ENCODE measurements at places on chromosomes 3 and 15.

DNA sequence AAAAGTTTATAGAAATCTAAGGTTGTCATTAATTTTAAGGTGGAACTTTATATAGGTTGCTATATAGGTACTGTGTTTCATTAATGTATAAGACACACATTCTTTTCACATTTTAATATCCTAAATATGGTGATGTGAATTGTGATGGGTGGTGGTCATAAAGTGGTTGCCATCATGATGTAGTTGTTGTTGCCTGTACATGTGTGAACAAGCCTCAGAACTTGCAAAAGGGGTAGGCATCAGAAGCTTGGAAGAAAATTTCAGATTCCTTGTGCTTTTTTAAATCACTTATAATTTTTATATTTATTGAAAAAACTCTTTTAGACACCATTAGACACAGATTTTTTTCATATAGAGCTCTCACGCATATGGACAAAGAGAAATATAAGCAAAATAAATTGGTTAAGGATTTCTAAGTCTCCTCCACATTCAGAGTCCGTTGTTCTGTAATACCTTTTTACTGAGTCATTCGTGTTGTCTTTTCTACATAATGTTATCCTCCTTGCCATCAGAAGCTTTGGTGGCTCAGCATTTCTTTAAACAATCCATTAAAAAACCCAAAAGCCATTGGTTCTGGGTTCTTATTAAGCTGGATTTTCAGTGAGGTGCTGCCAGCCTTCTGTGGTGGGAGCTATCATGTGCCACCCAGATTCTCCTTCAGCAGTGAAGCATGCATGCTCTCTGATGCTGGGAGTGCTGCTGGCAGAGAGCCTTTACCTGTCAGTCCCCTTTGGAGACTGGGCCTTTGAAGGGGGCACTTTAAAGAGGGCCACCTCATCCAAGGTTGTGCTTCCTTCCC, 140.4 kb upstream of the GALNT15 start:
- DNase-seq: no peak

DNA sequence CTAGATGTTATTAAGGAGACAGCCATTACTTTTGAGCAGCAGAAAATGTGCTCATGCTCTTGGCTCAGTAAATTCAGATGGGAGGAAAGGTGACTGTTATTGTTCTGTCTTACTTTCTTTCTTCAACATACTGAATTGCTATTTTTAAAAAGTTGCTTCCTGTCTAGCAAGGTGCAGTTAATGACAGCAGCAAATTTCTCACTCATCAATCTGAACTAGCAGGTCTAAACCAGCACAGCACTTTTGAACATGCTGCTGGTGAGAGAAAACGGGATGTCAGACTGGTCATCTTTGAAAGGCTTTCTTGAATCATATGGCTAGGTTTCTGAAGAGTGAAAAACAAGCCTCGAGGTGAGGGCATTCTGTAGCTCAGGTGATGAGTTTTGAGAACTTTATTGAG, 384.7 kb downstream of the MFSD1 start:
- DNase-seq: no peak

DNA sequence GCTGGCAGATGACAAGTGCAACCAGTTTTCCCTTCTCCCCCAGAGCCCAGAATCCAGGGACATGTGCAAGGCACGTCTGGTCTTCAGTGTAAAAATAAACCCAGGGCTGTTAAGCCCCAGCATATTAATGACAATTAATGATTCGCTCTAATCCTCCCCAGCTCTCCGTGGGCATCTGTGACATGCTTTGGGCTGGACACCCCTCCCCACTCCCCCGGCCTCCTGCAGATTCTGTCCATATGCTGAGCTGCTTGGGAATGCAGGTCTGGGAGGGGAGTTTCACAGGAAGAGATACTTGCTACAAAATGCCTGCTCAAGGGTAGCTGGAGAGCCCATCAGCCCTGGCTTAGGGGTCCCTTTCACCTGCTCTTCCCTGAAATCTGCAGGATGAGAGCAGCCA, 43.0 kb upstream of the NTRK3 start:
- no peak for DNase-seq

- DNase-seq: no peak
Observed at GRCh38 chr3:134751831-134752230, 43.2 kb upstream of the EPHB1 start.

GRCh38 chr15:98715890-98716443, 67.6 kb downstream of the IGF1R start:
- no peak for DNase-seq

DNA sequence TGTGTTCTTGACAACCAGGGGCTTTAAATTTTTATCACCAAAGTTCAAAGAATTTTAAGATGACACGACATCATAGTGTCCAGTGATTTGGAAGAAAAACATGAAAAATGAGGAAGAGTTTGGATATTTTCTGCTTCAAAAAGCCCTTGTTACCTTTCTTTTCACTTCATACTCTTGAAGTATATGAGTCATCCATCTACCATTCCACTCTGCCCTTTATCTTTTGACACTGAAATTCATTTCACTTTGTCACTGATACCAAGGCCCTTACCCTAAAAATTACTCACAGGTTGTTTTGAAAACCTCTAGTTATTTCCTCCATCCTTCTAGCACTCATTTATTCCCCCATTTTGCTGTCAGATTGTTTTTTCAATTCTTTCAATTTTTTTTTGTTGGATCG, 42.7 kb downstream of the OR5H15 start:
- DNase-seq: no peak

DNA sequence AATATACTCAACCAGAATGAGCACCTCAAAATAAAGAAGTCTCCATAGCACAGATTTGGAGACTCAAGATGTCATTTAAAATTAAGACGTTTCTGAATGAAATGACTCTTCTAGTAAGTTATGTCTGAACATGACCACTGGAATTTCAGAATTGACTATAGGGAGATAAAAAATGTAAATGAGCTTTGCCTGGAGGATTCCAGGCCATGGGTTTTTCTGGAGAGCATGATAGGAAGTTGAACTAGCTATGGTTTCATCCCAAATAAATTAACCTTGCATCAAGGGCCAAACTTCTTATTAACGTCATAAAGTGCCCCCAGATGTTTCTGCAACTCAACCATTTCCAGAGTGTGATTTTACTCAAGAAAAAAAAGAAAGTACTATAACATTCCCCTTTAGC, 222.6 kb upstream of the NR2F2 start:
- DNase-seq: no peak

DNA sequence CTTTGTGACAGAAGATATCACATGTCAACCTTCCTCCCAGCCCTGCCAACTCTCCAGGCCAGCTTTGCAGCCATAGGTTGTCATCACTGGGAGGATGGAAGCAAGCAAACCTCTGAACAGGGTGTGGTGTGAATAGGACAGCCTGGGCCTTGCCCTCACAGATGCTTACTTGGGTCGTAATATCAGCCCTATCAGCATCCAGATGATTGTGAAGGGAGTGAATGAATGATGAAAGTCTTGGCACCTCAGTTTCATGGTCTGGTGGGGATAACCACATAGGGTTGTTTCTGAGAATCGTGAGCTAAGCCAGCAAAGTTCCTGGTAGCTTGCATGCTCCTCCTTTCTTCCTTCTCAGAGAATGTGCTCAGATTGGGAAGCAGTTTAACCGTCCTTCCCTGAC, 55.1 kb upstream of the POLR2M start:
- no peak for DNase-seq

DNA sequence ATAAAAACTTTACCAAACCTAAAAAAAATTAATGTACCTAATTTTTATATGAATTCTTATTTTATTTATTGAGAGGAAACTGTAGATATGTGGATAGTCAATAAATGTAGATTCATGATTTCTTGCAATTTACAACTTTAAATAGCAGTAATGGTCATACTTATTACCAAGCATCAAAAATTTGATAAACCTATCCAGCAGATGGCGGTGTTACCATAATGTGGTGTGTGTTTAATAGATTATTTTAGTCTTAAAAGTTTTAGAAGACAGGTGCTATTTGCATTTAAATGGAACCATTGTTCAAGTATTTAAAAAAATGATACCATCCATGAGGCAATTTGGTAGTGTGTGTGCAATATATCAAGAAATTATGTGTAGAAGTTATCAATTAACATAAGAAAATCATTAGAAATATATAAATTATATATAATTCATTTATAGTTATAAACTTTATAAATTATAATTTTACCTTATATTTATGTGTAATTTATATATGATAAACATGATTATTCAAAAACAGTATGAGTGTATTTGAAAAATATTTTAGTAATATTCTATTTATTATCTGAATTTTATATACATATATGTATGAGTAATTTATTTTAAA, 176.0 kb upstream of the BCHE start:
- DNase-seq: no peak

- DNase-seq: no peak
Observed at GRCh38 chr3:80338366-80338765, 570.6 kb upstream of the ROBO1 start.

GRCh38 chr15:87767516-87767915, 489.0 kb downstream of the NTRK3 start:
- DNase-seq: no peak

DNA sequence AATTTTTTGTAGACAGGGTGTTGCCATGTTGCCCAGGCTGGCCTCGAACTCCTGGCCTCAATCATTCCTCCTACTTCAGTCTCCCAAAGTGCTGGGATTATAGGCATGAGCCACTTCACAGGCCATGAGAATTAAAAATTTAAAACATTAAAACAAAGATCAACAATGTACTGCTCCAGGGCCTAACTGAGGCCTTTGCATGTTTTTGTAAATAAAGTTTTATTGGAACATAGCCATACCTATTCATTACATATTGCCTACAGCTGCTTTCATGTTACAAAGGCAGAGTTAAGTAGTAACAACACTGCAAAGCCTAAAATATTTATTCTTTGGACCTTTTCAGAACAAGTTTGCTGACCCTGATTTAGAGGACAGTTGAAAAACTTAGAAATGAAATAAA, 9.6 kb downstream of the VPS39 start:
- DNase-seq: no peak

DNA sequence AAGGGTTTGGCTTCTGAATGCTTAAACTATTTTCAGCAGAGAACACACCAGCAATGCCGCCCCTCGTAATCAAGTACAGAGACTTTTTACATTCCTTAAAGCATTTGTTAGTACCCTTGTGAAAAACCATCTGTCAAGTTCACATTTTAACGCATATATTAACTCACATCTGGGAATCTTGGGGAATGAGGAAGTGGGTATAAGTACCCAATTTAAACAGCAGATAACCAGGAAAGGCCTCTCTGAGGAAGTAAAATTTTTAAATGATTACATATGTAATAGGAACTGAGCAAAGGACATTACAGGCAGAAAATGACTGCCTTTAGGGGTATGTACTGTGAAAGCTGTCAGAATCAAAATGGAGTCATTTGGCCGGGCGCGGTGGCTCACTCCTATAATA, 12.8 kb upstream of the CFAP44 start:
- DNase-seq: no peak

DNA sequence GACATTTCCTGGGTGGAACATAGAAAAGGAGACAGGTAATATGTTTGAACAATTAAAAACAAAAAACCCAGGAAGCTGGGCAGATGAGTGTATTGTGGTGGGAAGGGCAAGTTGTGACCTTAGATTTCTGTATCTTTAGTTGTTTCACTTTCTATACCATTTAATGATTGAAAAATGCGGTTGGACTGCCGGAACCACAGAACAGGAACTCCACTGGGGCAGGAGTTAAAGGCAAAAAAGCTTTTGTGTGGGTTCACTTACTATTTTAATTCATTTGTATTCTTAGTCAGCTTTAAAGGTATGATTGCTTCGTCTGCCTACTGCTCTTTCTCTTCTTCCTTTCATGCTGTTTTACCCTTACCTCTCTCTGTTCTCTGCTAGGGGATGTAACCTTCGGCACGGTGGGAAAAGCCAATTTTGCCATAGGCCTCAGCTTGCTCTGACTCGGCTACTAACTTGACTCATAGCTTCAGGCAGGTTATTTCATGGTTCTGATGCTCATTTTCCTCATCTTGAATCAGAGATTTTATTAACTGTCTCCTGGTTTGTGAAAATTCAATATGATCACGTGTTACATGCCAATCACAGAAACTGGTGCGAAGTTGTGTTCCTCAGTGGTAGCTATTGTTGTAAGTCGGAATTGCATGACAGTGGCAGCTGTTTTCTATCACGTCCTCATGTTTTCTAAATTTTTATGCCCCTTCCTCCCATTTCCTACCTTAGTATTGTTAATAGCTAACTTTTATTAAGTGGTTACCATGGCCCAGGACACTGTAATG, 1.6 kb upstream of the MCTP2 start:
- DNase-seq: no peak

GRCh38 chr3:154794814-154795445, 285.2 kb upstream of the MME start:
- no peak for DNase-seq

DNA sequence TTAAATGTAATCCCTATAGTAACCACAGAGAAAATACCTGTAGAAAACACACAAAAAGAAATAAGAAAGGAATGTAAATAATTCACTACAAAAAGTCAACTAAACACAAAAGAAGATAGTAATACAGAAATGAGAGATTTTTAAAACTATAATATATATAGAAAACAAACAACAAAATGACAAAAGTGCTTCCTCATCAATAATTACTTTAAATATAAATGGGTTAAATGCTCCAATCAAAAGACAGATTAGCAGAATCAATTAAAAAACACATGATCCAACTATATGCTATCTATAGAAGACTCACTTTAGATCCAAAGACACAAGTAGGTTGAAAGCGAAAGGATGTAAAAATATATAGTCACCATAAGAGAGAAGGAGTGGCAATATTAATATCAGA, 45.8 kb downstream of the FRMD5 start:
- DNase-seq: no peak

- DNase-seq: no peak
Observed at GRCh38 chr15:58732625-58733363, 16.7 kb downstream of the ADAM10 start.

DNA sequence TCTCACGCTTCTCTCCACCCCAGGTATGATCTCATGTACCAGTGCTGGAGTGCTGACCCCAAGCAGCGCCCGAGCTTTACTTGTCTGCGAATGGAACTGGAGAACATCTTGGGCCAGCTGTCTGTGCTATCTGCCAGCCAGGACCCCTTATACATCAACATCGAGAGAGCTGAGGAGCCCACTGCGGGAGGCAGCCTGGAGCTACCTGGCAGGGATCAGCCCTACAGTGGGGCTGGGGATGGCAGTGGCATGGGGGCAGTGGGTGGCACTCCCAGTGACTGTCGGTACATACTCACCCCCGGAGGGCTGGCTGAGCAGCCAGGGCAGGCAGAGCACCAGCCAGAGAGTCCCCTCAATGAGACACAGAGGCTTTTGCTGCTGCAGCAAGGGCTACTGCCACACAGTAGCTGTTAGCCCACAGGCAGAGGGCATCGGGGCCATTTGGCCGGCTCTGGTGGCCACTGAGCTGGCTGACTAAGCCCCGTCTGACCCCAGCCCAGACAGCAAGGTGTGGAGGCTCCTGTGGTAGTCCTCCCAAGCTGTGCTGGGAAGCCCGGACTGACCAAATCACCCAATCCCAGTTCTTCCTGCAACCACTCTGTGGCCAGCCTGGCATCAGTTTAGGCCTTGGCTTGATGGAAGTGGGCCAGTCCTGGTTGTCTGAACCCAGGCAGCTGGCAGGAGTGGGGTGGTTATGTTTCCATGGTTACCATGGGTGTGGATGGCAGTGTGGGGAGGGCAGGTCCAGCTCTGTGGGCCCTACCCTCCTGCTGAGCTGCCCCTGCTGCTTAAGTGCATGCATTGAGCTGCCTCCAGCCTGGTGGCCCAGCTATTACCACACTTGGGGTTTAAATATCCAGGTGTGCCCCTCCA, 19.1 kb downstream of the TYRO3 start:
- no peak for DNase-seq
